ENCODE measurements at places on chromosomes 4 and X. TPM values are rescaled to one million over a fixed set of nuclear protein-coding genes. Genes with fewer than 3 reads are reported as not detected.
A peak's percentile ranks its signal among the peaks of the same experiment; 100 is the strongest.

DNA sequence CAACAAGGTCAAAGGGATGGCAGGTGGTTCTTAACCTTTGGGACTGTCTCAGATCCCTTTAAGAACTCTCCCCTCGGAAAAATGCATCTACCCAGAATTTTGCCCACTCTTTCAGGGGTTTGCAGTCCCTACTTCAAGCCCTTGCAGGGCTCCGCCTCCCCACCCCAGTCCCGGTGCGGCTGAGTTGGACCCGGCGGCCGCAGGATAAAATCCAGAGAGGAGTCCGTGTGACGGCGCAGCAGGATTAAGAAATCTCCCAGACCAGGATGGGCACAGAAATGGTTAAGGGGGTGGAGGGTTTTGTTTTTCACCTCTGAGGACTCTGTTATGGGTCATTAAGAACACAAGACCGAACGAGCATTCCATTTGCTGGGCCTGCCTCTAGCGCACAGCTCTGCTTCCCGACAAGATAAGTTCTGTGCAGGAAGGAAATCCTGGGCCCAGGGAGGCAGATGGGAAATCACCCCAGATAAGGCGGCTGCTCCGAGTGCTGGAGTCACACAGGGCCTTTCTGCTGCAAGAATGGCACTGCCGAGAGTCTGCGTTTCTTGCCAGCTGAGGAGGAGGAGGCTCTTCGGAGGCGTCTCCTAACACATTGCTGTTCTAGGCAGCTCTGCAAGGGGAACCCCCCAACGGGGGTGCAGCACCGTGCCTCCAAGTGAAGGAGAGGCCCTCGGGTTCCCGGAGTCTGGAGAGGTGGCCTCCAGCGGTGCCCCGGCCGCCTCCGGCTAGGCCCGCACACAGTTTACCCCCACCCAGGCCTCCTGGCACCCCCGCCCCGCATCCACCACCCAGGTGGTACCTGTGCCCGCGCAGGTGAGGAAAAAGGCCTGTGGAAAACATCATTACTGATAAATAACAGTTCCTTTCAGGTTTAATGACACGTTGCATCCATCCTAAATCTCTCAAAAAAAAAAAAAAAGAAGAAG, 277.6 kb downstream of the BCOR start:
- no peak for DNase-seq

The NPY2R gene
- total RNA-seq: not detected

GRCh38 chr4:99950913-99951254, 809 bp upstream of the H2AZ1 start:
- DNase-seq: no peak

DNA sequence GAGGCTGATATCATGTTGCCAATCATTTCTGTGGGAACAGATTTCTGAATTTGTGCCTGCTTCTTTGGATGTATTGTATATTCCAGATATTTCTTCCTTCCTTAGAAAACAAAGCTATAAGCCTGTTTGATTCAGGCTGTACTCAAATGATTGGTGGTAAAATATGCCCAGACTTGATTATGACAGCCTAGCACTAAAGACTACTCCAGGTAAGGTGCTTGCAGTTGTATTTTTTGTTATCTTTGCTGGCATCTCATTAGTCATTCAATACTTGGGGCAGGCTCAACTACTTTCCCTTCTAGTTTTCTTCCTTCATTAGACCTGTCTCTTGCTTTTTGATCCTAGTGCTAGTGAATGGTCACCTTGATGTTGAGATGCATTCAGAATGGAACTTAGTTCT, 90.6 kb downstream of the ZNF518B start:
- DNase-seq: peak; percentile 75

GRCh38 chr4:14169460-14169859, 541.9 kb upstream of the BOD1L1 start:
- peak; percentile 51 for DNase-seq

The MAGEB10 gene
- total RNA-seq: not detected

DNA sequence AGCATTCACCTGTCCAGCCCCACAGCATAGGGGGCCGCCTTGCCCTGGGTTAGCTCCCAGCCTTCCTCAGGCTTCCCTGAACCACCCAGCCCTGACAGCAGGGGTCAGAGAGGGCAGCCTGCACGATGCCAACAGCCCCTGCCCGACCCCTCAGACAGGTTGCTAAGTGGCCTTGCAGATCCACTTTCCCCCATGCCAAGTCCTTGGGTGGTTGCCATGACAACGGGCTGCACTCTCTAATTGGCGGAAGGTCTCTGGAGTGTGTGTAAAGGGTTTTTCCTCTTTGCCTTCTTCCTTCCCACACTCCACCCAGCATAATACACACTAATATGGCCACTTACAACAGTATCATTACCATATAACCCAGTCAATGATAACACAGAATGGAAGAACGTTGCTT, 99.6 kb upstream of the AFAP1 start:
- no peak for DNase-seq

- DNase-seq: peak; percentile 28
These were observed 174.5 kb downstream of the NSUN7 start for GRCh38 chr4:40924096-40924792.

The ATG4A gene
- 12.4 TPM for total RNA-seq

DNA sequence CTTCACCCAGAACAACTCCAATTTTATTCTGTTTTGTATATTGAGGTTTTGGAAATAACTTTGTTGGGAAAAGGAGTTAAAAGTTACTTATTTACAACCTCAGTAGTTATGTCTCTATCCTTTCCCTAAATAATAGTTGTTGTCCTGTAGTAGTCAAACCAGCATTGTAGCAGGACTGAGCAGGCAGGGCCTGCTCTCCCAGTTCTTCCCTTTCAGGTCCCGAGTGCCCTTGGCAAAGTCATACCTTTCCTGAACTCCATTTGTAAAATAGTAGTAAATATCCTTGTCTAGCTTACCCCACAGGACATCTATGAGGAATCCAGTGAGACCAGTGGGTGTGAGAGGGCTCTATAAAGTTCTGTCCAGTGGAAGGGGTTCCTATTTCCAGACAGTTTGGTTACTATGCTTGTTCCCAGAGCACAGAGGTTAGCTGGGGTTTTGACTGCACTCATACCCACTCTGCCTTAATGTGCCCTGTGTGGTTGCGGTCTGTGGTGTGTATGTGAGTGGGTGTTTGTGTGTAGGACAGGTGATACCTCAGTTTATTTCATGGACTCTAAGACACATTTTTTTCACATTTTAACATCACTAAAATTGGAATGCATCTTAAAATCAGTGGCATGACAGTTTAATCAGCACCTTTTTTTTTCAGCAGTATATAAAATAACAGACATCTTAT, 136.3 kb downstream of the AMMECR1 start:
- DNase-seq: no peak

The MAGEA9B gene
- not detected for total RNA-seq

The CTPS2 gene
- total RNA-seq: 5.8 TPM

DNA sequence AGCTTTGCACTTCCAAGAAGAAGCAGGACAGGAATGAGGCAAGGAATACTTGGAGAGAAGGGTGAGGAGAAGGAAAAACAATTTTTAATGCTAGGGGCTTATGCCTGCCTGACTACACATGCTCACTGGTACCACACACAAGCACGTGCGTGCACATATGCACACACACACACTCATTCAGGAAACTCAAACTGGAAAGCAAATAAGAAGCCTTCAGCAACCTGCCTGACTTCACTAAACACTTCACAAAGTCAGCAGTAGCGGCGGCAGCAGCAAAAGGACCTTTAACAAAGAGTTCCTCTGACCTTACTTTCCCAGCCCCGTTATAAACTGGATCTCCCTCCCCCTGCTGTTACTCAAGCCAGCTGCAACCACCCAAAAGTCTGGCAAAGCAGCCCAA, 3.3 kb downstream of the ZDHHC9 start:
- no peak for DNase-seq

- DNase-seq: peak; percentile 63
These were observed 383 bp upstream of the TBC1D19 start for GRCh38 chr4:26583538-26583864.

GRCh38 chrX:13472975-13473374, 96.4 kb upstream of the EGFL6 start:
- DNase-seq: no peak

DNA sequence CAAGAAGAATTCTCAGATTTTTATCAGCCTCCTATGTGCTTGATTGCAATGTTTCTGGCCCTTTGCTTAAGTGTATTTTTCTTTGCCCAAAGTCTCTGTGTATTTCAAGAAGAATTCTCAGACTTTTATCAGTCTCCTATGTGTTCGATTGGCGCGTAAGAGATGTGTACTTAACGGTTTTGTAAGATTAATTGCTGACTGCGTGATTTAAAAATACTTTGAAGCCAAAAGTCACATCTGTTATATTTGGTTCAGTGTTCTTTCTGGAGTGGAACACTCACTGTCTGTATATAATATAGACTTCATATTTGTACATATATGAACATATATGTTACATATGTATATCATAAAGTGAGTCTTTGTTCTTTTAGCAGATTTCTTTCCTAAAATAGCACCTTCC, 11.4 kb downstream of the SCML1 start:
- no peak for DNase-seq

GRCh38 chr4:138775890-138776289, 239.7 kb upstream of the NOCT start:
- no peak for DNase-seq

DNA sequence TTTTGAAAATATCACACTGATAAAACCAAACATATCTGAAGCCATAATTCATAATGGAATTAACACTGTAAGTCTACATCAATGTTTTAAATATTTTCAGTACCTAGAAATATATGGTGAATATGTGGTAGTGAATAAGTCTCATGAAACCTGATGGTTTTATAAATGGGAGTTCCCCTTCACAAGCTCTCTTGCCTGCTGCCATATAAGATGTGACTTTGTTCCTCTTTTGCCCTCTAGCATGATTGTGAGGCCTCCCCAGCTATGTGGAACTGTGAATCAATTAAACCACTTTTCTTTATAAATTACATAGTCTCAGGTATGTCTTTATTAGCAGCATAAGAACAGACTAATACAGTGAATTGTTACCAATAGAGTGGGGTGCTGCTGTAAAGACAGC, 536.8 kb upstream of the GALNT7 start:
- DNase-seq: no peak

DNA sequence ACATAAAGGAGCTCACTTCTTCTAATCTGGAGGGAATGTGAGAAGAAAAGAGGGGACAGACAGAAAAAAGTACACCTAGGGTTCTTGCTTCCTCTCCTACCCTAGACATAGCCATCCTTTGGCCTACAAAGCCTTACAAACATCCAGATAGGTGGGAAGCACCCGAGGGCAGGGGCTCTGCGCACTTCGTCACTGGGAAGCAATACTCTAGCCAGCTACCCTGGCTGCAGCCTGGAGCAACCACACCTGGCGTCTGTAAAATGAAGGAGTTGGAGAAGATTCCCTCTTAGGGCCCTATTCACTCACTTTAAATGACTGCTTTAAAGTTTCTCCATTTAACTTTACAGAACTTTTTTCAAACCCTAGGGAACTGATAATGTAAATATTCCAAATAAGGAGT, 65.7 kb upstream of the NOCT start:
- no peak for DNase-seq

The PNPLA4 gene
- 31.1 TPM for total RNA-seq

GRCh38 chr4:123260653-123261052, 135.9 kb upstream of the SPRY1 start:
- no peak for DNase-seq

DNA sequence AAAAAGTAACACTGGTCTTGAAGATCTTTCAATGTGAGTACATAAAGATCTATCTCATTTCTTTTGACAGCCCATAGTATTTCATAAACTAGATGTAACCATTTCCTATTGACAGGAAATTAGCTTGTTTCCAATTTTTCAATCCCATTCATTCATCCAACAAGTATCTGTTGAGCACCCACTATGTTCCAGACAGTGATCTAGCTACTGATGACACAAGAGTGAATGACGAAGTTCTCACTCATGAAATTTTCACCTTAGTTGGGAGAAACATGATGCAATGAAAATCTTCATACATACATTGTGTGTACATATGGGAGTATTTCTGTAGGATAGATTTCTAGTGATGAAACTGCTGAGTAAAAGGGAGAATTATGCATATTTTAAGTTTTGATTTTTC, 1.7 kb downstream of the CD38 start:
- peak; percentile 43 for DNase-seq

The ATP6AP2 gene
- total RNA-seq: 99.8 TPM

GRCh38 chr4:16067515-16067914, 16.3 kb downstream of the PROM1 start:
- no peak for DNase-seq

The AMTN gene
- total RNA-seq: 0.79 TPM

DNA sequence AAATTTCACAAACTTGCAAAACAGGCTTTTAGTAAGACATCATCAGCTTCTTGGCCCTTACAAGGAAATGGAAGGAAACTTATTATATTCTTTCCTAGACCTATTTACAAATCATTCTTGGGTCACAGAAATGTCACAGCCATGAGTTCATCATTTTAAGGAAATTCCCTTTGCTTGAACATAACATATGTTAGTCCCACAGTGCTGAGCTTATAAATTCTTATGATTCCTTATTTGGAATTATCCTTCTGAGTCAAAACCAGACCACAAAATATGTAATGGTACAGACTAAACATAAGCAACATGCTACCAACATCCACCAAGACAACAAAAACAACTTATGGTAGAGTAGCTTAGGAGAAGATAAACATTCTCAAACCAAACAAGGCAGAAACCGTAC, 236.9 kb upstream of the CTSO start:
- peak; percentile 70 for DNase-seq

The HPSE gene
- total RNA-seq: 9.7 TPM

The NAP1L3 gene
- not detected for total RNA-seq

GRCh38 chrX:107654872-107655761, 26.8 kb downstream of the PRPS1 start:
- peak; percentile 95 for DNase-seq

The VCX3A gene
- not detected for total RNA-seq

The NIPAL1 gene
- 9.3 TPM for total RNA-seq

- no peak for DNase-seq
These were observed 25.9 kb downstream of the MXRA5 start for GRCh38 chrX:3320471-3321046.

The RASGEF1B gene
- 6.8 TPM for total RNA-seq

Measured in bronchial epithelial cell (primary cell).